ENCODE measurements at places on chromosomes 3 and 15. TPM values are rescaled to one million over a fixed set of nuclear protein-coding genes. Genes with fewer than 3 reads are reported as not detected.

The UROC1 gene
- not detected for total RNA-seq

DNA sequence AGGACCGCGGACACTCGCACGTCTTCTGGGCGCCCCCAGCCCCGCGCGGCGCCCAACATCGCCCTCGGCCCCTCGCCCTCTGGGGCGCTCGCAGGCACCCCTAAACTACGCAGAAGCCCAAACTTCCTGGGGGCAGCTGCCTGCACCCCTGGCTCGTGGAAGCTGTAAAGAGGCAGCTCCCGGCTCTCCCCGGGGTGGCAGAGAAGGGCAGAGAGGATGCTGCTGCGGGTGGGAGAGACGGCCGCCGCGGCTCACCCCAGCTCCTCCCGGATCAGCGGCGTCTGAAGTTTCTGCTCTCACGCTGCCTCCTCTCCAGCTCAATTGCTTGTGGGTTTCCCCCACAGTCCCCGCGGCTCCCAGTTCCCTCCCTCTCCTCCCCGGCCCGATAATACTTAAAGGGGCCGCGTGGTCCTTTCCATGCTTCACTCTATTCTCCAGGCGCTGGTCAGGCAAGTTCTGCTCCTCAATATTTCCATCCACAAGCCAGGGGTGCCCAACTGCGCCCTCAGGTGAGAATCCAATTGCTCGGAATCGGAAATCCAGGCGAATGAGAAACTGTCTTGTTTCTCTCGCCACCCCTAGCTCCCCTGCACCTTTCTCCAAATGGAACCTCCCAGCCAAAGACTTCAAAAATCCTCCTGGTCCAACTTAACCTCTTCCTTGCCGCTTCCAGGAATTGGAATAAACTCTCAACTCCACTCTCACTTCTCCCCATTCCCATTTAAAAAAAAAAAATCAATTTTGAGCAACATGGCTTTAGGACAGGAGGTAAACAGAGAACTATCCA is 748.5 kb downstream of the ROBO1 start:
- no peak for DNase-seq
- no peak overlapping the region for H3K4me3 ChIP-seq
- no peaks in the 10 kb centered on the region for H3K4me1 ChIP-seq
- no peaks in the 10 kb centered on the region for H3K27me3 ChIP-seq

GRCh38 chr3:37902674-37903073 is 41.0 kb downstream of the CTDSPL start:
- no peak overlapping the region for H3K27ac ChIP-seq
- H3K4me3 ChIP-seq, result no peak overlapping the region
- H3K4me1 ChIP-seq, result no peaks in the 10 kb centered on the region
- no peaks in the 10 kb centered on the region for H3K36me3 ChIP-seq
- no peaks in the 10 kb centered on the region for H3K27me3 ChIP-seq
- no peak for DNase-seq

The LRTM1 gene
- not detected for total RNA-seq

The RHCG gene
- not detected for total RNA-seq
